NCI-H226 (cell line): ENCODE measurements at places on chromosomes 7 and 10.
A peak's percentile ranks its signal among the peaks of the same experiment; 100 is the strongest.

- DNase-seq = no peak
These were observed 1.8 kb downstream of the FRAT2 start for GRCh38 chr10:97332591-97333350.

- DNase-seq = no peak
These were observed 121.5 kb downstream of the VIPR2 start for GRCh38 chr7:159023206-159023605.

- no peak for DNase-seq
These were observed 24.9 kb downstream of the ZNF783 start for GRCh38 chr7:149286811-149287400.

DNA sequence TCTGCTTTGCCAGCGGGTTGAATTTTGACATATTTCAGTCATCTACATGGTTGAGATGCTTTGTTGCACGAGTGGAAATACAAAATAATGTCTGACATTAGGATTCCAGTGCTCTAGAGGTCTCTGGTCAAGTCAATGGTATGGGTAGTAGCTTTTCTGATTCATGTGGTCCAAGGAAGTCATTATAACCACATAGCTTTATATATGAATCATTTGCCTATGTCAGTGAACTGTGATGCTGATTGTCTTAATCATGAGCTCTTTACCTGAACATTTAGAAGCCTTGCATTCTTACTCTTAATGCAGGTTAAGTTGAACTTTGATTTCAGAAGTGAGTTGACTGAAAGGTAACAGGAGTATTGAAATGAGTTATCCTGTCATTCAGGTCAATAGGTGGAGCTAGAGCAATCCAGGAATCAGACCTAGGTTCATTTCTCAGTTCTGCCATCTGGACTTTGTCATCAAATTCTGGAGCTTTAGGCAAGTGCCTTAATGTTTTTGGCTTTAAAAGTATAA lies 3.3 kb downstream of the MAPK8 start:
- DNase-seq = peak; percentile 76

DNA sequence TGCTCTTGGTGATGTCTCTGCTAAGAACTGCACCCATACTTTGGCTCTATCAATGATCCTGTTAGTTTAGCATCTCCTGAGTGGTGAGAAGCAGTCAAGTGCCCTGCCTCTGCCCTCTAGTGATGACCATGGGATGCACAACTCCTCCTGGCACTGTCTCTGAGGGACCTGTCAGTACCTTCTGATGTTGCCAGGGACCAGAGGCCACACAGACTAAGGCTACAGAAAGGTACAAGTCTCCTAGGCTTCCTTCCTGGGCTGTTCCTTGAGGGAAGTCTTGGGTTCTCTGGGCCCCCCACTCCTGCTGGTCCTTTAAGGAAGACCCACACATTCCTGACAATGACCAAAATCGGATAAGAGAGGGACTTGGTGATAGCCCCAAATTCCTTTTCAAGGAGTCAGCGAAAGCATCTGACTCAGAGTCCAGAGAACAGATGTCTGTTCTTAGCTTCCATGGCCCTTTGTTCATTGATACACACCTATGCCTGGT lies 15.3 kb downstream of the NKX2-3 start:
- peak; percentile 81 for DNase-seq

- DNase-seq = no peak
These were observed 29.4 kb downstream of the FAM241B start for GRCh38 chr10:69659241-69660038.

GRCh38 chr10:82813856-82814255 lies 938.9 kb downstream of the NRG3 start:
- no peak for DNase-seq

DNA sequence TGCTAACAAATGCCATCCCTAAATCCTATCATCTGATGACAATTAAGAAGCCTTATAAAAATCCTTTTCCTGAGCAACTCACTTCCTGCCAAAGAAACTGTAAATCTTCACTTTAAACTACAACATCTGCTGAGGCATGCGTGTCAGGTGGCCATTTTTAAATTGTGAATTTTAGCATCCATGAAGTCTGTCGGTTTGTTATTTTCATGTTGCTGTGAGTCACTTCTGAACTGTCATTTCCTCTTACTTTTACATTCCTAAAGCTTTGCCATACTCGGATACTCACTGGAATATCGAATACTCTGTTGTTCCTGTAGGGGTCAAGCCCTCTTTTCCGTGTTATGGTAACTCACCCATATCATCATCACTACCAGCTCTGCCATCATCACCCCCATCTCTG lies 34.3 kb upstream of the TMEM26 start:
- peak; percentile 16 for DNase-seq

DNA sequence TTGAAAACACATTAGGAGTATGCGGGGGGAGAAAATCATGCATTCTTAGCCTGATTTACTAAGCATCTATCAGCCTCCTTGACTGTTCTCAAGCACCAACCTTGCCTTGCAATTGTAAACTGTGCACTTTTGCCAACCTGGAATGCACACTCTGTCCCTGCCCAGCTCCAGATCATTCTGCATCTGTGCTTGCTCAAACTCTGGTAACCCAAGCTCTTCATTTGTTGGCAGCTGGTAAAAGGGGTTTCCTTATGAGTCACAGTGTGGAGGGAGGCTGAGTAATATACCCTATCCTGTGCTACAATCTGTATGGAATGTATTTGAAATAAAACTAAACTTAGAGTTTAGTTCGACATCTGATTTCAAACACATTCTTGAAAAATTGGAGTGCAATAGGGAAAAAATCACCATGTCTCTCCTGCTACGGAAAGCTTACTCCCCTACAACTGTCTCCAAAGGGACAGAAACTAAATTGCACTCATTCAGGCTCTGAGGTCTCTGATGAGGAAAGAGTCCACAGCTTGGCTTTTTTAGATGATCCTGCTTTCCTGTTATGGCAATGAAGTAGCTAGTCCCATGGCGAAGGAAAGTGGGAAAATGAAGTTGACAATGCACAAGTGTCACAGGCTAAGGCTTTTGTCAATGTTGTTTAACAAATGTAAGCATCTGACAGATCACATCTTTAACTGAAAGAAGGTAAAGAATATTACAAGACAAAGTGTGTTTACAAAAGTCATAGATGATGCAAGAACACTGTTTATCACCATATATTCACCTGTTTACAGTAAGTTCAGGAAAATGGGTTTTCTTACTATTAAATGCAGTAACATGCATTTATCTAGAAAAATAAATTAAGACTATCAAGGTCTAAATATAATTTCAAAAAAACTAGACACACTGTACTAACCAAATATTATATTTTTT lies 61.9 kb downstream of the TES start:
- DNase-seq = peak; percentile 96
